ENCODE measurements at places on chromosomes 13 and 19.

- peak; percentile 88 for DNase-seq
These were observed 119.3 kb downstream of the COL4A1 start for GRCh38 chr13:110187641-110188161.

GRCh38 chr13:52195401-52195837 lies 36.0 kb upstream of the NEK3 start:
- peak; percentile 87 for DNase-seq

DNA sequence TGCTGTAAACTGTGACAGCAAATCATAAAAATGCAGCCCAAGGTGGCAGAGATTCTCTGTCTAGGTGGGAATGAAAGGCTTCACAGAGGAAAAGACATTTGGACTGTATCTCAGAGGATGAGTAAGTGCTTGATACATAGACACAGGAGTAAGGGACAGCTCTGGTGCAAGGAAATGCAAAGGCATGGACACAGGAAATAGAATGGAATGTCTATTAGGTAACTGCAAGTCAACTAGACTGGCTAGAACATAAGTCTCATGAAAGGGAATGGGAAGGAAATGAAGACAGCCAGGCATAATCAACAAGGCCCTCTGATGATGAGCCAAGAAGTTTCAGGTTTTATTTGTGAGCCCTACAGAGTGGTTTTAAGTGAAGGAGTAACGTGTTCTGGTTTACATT lies 321.7 kb downstream of the SUCLA2 start:
- DNase-seq = peak; percentile 66

GRCh38 chr13:23729531-23729930 lies 159.3 kb downstream of the TNFRSF19 start:
- DNase-seq = no peak

DNA sequence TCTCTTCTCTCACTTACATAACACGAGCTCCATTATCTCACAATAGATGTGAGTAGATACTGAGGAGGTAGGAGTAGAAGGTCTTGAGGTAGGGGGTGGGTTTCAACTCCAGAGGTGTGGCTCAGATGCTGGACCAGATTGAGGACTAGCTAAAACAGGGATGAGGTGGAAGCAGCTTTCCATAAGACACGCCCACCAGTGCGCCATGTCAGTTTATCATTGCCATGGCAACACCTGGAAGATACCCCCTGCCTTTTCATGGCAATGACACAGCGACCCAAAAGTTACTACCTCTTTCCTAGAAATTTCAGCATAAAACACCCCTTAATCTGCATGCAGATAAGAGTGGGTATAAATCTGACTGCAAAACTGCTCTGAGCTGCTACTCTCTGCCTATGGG lies 44.1 kb downstream of the KCTD15 start:
- no peak for DNase-seq

DNA sequence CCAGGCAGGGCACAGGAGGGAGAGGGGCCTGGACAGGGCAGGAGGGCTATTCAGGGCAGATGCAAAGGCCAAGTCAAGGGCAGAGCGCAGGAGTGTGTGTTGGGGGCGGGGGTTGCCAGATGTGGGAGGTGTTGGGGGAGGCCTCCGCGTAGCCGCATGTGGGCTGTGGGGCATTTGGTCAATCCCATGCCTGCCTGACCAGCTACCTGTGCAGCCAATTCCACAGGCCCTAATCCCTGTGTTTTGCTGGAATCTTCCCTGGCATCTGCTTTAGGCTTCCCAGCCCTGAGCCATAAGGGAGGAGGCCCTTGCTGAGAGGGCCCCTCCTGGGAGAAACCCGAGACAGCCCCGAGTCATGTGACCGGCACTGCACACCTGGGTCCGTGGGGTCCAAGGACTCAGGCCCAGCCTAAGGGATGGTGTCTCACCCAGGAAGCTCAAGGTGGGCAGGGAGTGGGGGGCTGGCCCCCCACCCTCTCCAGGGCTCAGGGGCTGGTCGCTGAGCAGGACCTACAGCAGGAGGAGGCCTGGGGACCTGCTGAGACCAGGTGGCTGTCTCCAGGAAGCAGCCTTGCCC lies 20.3 kb downstream of the RFX1 start:
- DNase-seq = no peak

- peak; percentile 43 for DNase-seq
These were observed 2.2 kb upstream of the CEACAM6 start for GRCh38 chr19:41753159-41753558.

DNA sequence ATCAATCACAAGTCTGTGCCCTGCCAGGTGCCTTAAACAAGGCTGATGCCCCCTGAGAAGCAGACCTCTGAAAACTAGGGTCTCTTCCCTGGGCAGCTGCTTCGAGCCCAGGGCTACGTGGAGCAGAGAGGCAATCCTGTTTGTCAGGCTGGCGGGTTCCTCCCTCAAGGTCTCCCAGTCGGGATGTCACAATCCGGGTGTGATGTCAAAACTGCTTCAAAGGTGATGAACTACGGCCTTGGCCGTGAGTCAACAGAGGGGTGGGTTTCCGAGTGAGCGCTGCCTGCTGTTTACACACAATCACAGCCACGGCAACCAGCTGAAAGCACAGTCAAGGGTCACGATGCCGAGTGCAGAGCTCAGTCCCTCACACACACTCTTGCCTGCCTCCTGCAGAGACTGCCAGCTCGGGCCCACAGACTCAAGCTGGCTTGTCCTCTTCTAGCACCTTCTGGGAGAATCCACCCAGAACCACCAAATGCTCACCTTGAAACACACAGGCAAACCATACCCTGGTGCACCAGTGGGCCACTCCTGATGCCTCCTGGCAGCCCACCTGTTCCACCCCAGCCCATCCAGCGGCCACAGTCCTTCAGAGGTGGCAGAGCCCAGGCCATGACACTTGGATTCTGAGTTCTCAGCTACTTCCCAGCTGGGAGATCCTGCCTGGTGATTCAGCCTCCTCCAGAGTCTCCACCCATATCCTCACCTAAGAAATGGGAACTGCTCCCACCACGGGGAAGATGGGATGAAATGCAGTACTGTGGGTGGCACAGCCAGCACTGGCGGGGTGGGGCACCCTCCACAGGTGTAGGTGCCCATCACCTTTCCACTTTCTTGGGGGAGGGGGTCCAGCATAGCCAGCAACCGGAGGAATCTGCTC lies 6.8 kb downstream of the ELL start:
- peak; percentile 90 for DNase-seq

GRCh38 chr19:11657307-11657706 lies 60.0 kb downstream of the ZNF627 start:
- no peak for DNase-seq

- no peak for DNase-seq
These were observed 20.7 kb upstream of the ZNF331 start for GRCh38 chr19:53517114-53517741.

DNA sequence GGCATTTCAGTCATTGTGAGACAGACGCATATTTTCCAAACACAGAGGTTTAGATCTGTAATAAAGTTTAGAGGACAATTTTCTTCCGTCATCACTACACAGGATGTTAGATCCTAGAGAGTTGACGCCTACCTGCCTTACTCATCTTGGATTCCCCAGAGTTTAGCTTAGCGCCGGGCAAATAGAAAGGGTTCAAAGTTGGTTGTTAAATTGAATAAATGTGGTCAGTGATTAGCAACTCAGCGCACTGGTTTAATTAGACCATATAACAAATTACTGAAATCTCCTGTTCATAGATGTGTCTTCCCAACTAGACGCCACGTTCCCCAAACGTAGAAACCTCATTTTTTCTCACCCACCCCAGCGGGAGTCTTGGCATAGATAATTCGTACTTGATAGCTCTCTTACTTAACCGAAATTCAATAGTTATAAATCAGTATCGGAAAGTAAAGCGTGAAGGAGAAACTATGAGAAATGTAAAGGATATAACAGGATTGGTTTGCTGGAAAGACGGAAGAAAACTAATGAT lies 726 bp upstream of the UFM1 start:
- peak; percentile 15 for DNase-seq

Measured in cardiac fibroblast (primary cell).